ENCODE measurements at places on chromosomes 13 and 19.

GRCh38 chr13:113627136-113627535 lies 30.9 kb downstream of the ATP4B start:
- no peak for DNase-seq

- DNase-seq, result no peak
These were observed 14.9 kb downstream of the STK11 start for GRCh38 chr19:1220477-1220930.

- DNase-seq, result no peak
These were observed 39.5 kb downstream of the UBL3 start for GRCh38 chr13:29810898-29811297.

GRCh38 chr19:4094291-4094690 lies 27.6 kb upstream of the ZBTB7A start:
- DNase-seq, result no peak

GRCh38 chr13:77329911-77330584 lies 3.2 kb upstream of the MYCBP2 start:
- no peak for DNase-seq

- DNase-seq, result no peak
These were observed 36.4 kb downstream of the PSG11 start for GRCh38 chr19:42989851-42990250.

DNA sequence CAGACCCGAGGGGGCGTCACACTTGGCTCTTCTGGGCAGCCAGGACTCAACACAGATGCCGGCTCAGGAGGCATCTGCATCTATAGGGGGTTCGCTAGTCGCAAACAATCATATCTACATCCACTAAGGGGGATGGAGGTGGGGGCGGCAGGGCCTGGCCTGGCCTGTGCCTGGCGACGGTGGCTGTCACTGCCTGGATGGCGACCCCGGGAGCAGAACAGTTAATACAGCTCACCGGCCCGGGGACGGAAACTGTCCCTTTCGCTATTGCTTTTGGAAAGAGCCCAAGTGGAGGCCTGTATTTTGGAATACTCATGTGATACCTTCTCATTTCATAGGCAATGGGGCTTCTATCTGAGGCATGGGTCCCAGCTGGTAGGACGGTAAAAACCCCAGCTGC lies 17.7 kb downstream of the SGTA start:
- DNase-seq, result no peak

- no peak for DNase-seq
These were observed 220.3 kb downstream of the KLF12 start for GRCh38 chr13:73913751-73914518.

- no peak for DNase-seq
These were observed 251.8 kb downstream of the UQCRFS1 start for GRCh38 chr19:28960986-28961705.
